Uterine smooth muscle cell (primary cell): ENCODE measurements at places on chromosomes 6 and 20. TPM values are rescaled to one million over a fixed set of nuclear protein-coding genes. Genes with fewer than 3 reads are reported as not detected.

HLA-DPA1 gene
- total RNA-seq: 0.55 and 4.0 TPM in 2 replicates

LINC00237 gene
- not detected in 2 replicates for total RNA-seq

FAM83C gene
- total RNA-seq: not detected in 2 replicates

ADGRF5 gene
- total RNA-seq: under 0.01 TPM in 2 replicates

HLA-DMA gene
- total RNA-seq: 0.33 and 1.1 TPM in 2 replicates

AIF1 gene
- total RNA-seq: not detected in 2 replicates

SNPH gene
- 14.6 and 18.1 TPM in 2 replicates for total RNA-seq

ESR1 gene
- 8.2 and 15.1 TPM in 2 replicates for total RNA-seq

CD40 gene
- 1.1 and 2.0 TPM in 2 replicates for total RNA-seq

WFDC10B gene
- not detected in 2 replicates for total RNA-seq

CDH26 gene
- total RNA-seq: 0.12 and 0.33 TPM in 2 replicates

GSTA2 gene
- total RNA-seq: not detected in 2 replicates

TAGAP gene
- total RNA-seq: 0.12 TPM in 1 of 2 replicates, not detected in the other

PLN gene
- 0.11 and 2.2 TPM in 2 replicates for total RNA-seq

PLA2G7 gene
- not detected in 2 replicates for total RNA-seq

C6orf163 gene
- total RNA-seq: 1.00 and 2.1 TPM in 2 replicates

CNR1 gene
- total RNA-seq: under 0.01 TPM in 1 of 2 replicates, not detected in the other

RRAGD gene
- total RNA-seq: 2.3 and 3.2 TPM in 2 replicates

NFATC2 gene
- total RNA-seq: not detected in 2 replicates

PLCB1 gene
- 15.2 and 16.2 TPM in 2 replicates for total RNA-seq

CDC40 gene
- 24.7 and 25.1 TPM in 2 replicates for total RNA-seq

PXDC1 gene
- 43.1 and 66.2 TPM in 2 replicates for total RNA-seq

C6orf132 gene
- total RNA-seq: 1.00 and 1.5 TPM in 2 replicates

RHAG gene
- not detected in 2 replicates for total RNA-seq

CST5 gene
- not detected in 2 replicates for total RNA-seq

SHLD1 gene
- 1.2 and 1.8 TPM in 2 replicates for total RNA-seq

OR11A1 gene
- not detected in 2 replicates for total RNA-seq

SMLR1 gene
- not detected in 2 replicates for total RNA-seq

LY6G6F gene
- total RNA-seq: not detected in 2 replicates

RFX6 gene
- total RNA-seq: under 0.01 TPM in 1 of 2 replicates, not detected in the other

AURKA gene
- 27.5 and 109 TPM in 2 replicates for total RNA-seq

CCR6 gene
- not detected in 2 replicates for total RNA-seq

VNN1 gene
- total RNA-seq: under 0.01 TPM in 1 of 2 replicates, not detected in the other
